ENCODE measurements at places on chromosomes 4 and X. TPM values are rescaled to one million over a fixed set of nuclear protein-coding genes. Genes with fewer than 3 reads are reported as not detected.

- DNase-seq = no peak
Measured at GRCh38 chr4:87005369-87005689, 70.5 kb downstream of the AFF1 start.

Gene PNMA6E
- not detected for total RNA-seq

Gene CXCL10
- not detected for total RNA-seq

- no peak for DNase-seq
Measured at GRCh38 chr4:98170035-98170434, 26.8 kb upstream of the STPG2 start.

GRCh38 chr4:8261851-8262535, 7.6 kb upstream of the HTRA3 start:
- no peak for DNase-seq

Gene GAGE1
- not detected for total RNA-seq

DNA sequence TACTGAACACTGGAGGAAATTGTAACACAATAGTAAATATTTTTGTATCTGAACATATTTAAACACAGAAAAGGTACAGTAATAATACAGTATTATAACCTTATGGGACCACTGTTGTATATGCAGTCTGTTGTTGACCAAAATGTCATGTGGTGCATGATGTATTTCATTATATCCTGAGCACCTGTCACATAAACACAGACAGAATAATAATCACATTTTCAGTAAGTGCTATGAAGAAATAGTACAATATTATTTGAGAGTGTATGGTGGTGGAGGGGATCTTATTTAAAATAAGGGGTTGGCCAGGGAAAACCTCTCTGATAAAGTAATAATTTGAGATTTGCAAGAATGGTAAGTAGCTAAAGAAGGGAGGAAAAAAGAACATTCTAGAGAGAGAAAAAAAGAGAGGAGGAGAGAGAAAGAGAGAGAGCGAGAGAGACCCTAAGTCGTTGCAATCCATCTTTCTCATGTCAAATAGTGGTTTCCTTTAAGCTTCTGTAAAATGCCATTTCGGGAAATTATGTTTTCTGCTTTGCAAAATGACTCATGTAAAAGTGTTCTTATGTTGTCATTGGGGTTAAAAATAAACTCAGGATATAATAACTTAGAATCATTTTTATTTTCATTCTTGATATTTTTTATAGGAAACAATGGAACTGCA, 19.3 kb upstream of the CLNK start:
- DNase-seq = no peak

Gene CXorf51B
- not detected for total RNA-seq

Gene GATA1
- not detected for total RNA-seq

DNA sequence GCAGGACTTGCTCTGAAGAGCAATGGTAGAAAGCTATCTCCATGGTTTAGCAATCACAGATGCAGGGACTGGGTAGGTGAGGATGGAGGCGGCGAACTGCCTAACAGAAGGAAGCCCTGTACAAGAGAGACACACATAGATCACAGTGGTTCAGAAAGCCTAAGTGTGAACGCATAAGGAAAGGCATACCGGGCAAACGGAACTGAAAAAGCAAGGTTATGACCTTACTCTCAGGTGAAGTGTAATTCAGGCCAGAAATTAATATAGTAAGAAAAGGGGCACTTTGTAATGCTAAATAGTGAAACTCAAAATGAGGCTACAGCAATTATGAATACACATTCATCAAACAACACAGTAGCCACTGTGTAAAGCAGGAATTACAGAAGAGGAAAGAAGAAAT, 126.6 kb downstream of the PALLD start:
- peak; percentile 21 for DNase-seq

GRCh38 chr4:10347815-10348214, 109.4 kb downstream of the ZNF518B start:
- DNase-seq = no peak

- no peak for DNase-seq
Measured at GRCh38 chr4:108881986-108882385, 119.1 kb upstream of the ETNPPL start.

GRCh38 chr4:98932539-98932938, 3.6 kb upstream of the EIF4E start:
- DNase-seq = no peak

DNA sequence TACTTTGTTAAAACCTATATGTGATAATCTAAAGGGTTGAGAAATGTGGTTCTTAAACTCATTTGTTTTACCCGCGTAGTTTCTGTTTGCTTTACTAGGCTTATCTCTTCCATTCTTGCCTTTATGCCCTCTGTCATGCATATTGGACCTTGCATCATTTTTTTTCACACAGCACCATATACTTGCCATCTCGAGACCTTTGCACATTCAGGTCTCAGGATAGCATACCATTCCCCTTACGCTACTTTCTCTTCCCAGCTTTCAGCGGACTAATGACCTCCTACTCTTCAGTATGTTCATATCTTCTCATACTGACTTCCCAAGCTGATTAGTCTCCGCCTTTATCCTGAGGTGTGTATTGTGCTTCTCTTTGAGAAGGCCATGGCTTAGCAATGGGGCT, 40.5 kb downstream of the USP38 start:
- DNase-seq = no peak

Gene CITED1
- 1.1 TPM for total RNA-seq

- DNase-seq = no peak
Measured at GRCh38 chr4:41267997-41268396, 11.3 kb downstream of the UCHL1 start.

DNA sequence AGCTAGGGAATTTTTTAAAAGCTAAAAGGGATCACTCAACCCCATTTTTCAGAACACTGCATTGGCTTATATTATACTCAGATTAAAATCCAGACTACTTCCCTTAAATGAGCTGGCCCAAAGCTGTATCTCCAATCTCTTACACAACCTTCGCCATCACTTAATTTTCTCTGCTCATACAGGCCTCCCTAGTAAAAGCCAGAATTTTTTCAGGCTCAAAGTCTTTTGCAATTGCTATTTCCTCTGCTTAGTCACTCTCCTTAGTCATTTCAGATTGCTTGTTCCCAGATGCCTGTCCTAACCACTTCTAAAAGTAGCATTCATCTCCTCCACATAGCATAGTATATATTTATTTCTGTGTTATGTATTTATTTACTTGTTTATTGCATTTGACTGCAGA, 1587.9 kb upstream of the ADGRL3 start:
- no peak for DNase-seq

DNA sequence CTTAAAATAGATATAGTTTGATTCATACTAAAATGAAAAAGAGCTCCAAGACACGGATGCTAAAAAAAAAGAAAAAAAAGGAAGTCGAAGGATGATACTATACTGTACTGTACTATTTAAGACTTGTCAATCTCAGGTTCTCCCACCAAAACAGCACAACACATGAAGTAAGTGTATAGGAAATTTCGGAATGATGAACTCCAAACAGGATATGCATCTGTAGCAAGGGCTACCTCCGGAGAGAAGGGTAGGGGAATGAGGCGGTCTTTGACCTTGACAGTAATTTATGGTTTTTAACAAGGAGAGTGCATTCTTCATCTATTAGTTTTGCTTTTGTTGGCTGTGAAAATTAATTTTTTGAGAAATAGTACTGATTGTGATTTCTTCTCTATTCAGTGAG, 541 bp upstream of the FIP1L1 start:
- no peak for DNase-seq

DNA sequence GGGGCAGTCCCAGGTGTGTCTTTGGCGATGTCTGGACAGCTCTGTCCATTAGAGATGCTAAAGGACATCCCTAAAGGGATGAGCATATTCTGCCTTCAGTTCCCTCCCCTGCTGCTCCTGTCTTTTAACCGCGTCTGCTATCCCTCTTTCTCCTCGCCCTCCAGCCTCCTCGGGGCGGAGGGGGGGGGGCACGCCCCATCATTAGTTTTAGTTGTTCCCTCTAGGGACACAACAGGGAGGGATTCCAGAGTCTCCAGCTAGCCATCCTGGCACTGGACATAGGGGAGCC, 1.1 kb downstream of the MSL3 start:
- DNase-seq = no peak

- DNase-seq = no peak
Measured at GRCh38 chr4:44725166-44725565, 1.2 kb downstream of the GNPDA2 start.

DNA sequence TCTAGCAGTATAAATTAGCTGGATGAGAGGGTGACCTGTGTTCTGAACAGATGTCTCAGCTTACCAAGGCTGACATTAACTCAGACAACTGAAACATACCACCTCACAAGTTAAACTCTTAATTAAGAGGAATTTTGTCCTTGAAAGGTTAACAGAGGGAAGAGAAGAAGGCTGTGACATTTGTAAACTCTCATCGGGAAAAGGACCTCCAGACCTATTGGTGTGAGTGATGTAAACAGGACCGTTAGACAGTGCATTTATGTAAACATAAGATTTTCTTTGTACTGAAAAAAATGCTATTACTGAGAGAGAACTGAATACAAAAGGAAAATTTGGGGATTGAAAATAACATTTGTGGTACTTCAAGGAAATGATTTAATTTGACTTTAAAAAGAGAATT, 308.4 kb upstream of the DIAPH2 start:
- DNase-seq = no peak

GRCh38 chr4:15702941-15703403, at the start of gene BST1:
TSS of gene BST1 (plus strand) at chr4:15703065. CDS start at chr4:15703145, 80 bp downstream.
- no peak for DNase-seq

DNA sequence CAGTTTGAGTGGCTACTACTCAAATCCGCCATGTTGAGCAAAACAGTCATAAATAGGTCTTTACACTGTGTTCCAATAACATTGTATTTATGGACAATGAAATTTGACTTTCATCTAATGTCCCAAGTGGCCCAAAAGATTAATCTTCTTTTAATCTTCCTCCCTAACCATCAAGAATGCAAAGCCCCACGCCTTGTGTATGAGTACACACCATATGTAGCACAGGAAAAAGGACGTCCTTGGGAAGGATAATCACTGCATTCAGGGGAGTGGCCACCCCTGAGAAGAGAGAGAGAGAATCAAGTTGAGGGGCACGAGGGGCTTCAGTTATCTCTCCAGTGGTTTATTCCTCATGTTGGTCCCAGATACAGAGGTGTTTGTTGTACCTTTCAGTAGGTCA, 33.1 kb downstream of the RBM47 start:
- no peak for DNase-seq

- no peak for DNase-seq
Measured at GRCh38 chr4:153468587-153468986, 2.4 kb downstream of the TMEM131L start.

- no peak for DNase-seq
Measured at GRCh38 chr4:1535926-1536578, 129.8 kb upstream of the NKX1-1 start.

DNA sequence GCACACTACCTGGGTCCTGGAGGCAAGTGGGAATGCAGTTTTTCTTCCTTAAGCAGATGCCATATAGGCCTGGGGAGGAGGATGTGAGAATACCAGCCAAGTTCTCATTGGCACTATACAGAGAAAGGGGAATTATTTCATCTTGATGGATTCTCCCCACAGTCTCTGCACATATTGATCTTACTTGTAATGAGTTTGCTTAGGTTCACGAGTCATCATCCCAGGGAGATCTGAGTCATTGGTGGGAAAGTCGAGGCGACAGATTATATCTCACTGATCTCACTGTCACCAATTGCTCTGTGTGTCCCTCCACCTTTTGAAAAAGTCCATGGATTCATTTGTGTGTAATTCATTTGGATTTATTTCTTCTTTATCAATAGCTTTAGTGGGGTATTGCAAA, 156.8 kb downstream of the AR start:
- no peak for DNase-seq

Gene CCDC149
- 17.2 TPM for total RNA-seq

- no peak for DNase-seq
Measured at GRCh38 chr4:30495251-30495650, 224.9 kb upstream of the PCDH7 start.

Data from osteocyte (in vitro differentiated cells).